Stimulated activated CD4-positive, alpha-beta T cell treated with anti-CD3 and anti-CD28 coated beads, TNF-alpha, amount 100 ng/mL, for 48 hours (primary cell): ENCODE measurements at places on chromosomes 4 and X.

- DNase-seq, result no peak
These were observed 10.4 kb upstream of the HPGDS start for GRCh38 chr4:94352996-94353395.

GRCh38 chr4:182297659-182298058, 54.5 kb downstream of the TENM3 start:
- DNase-seq, result no peak

DNA sequence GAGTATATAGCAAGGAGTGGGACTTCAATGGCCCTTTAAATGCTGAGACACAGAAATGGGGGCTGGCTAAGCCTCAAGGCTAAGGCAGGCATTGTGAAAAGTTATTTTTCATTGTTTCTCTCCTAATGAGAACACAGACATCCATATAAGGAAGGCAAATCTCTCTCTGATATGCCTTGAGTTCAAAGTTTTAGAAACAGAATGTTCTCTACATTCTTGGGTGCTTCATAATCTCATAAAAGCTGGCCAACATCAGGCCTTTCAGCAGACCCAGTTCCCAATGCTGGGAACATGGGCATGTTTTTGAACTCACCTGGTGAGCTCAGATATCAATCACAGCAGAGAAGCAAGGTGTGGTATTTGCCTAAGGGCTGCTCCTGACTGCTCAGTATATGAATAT, 19.4 kb upstream of the RAB40A start:
- DNase-seq, result no peak

DNA sequence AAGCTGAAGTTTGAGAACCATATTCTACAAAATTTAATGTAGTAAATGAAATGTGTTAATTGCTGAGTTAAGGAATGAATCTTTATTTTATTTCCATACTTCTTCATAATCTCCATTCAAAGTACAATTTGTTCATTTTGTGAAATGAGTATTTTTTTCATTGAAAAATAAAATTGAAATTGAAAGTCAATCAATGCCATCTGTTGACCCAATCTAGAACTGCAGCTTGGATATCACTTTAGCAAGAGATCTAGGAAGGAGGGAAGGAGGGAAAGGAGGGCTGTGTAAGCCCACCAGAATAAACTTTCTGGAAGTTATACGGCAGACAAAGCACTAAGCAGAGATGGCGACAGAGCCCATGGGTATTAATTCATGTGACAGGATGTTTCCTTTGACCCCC, 128.4 kb downstream of the ZMAT1 start:
- DNase-seq, result no peak

DNA sequence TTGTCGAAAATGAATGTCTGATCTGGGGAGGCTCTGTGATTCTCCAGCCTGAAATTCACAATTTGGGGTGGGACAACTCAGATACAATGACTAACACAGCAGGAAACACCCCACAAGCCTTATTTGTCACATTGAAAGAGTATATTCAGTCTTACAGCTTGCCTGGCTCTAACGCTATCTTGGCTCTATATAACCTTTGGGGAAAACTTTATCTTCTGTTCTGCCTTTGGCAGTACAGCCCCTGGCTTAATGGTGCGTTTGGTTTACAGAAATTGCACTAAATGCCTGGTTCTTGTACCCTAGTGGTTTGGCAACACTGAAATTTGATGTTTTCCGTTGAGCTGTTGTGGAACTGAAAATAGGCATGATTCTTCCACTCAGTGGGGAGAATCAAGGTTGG, 178.1 kb upstream of the VEGFC start:
- DNase-seq, result no peak

DNA sequence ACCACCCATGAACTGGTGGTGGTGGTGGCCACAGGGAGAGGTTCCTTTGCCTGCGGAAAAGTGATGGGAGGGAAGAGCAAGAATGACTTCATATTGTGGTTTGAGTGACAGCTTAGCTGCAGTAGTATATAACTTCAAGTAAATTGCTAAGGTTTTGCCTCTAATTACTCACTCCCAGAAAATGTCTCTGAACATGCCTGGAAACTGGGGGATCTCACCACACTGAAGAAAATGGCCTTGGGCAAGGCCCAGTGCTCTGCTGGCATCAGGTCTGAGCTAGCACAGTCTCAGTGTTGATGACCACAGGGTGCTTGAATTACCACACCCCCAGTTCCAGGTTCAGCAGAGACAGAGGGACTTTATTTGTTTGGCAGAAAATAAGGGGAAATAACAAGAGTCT, 2085.4 kb downstream of the ARAP2 start:
- DNase-seq, result no peak

GRCh38 chr4:17033768-17034181, 135.3 kb upstream of the LDB2 start:
- DNase-seq, result no peak

GRCh38 chrX:110145311-110145710, 142.4 kb downstream of the TMEM164 start:
- DNase-seq, result no peak

DNA sequence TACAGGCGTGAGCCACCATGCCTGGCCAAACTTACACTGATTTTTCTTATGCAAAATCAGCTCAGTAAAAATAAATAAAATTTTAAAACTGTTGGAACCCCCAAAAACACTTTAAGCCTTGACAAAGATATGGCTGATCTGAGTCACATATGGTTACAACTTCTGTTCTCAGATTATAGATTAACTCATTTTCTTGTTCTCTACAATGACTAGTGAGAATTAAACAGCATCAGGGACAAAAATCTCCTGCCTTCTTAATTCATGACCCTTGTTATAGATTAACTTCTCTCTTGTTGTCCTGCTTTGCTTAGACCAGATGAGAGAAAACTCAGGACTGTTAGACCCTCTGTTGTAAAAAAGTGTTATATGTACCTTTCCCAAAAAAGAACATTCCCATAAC, 24.2 kb upstream of the EXOC1L start:
- no peak for DNase-seq

DNA sequence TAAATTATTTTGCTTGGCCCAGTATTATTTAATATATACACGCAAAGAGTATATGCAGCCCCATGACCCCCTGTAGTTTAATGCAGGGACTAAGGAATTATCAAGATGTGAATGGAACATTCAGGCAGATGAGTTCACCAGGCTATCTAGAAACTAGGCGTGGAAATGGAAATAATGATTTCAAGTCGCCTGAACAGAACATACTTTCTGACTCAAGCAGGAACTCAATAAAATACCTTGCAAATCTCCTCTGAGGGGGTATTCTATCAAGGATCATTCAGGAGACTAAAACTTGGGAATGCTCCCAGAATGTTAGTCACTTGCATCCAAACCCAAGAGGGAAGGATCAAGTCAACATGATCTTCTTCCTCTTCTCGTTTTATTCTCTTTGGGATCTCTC, 59.6 kb upstream of the RASSF6 start:
- DNase-seq, result no peak

DNA sequence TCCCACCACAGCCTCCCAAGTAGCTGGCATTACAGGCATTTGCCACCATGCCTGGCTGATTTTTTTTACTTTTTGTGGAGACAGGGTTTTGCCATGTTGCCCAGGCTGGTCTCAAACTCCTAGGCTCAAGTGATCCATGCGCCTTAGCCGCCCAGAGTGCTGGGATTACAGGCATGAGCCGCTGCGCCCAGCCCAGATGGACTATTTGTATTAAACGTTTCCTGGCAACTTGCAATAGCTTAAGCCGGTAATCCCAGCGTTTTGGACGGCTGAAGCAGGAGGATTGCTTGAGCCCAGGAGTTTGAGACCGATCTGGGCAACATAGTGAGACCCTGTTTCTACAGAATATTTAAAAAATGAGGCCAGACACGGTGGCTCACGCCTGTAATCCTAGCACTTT, 18.4 kb downstream of the UBE2K start:
- no peak for DNase-seq

DNA sequence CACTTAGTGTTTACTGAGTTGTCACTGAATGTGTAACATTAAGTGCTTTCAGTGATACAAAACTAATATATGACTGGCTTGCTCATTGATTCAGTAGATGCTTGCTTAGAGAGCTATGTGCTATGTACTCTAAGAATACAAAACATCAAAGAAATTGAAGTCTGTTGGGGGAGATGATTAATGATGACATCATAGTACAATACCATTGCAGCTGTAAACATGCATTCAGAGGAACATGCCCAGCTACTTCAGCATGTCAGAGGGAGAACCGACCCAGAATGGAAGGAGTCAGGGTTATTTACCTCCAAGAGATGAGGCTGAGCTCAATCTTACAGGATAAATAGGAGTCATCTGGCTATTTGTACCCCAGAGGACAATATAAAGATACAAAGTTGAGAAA, 290.8 kb downstream of the TENM3 start:
- no peak for DNase-seq

GRCh38 chr4:10093801-10094552, 22.6 kb downstream of the WDR1 start:
- DNase-seq, result no peak

- DNase-seq, result no peak
These were observed 22.5 kb downstream of the GPM6B start for GRCh38 chrX:13794417-13794816.

- no peak for DNase-seq
These were observed 203.0 kb downstream of the AFAP1 start for GRCh38 chr4:7736436-7737267.

DNA sequence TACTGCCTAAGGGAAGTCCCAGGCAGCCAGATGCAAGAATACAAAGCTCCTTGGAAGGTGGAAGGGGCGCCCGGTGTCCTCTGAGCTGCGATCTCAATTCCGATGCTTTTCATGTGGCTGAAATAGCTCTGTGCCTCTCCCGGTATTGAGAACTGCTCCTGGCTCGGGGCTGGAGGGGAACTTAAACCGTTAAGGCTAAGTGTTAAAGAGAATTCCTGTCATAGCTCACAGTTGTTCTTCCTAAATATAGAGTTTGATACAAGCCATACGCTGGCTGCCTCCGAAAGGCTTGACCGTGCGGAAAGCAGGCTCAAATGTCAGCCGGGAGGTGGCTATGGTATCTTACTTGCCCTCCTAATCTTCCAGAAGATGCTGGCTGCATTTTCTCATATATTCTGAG, at the start of gene SMPX:
SMPX (minus strand) TSS at position 157 of the 400 bp plus-strand sequence. CDS start 3,826 bp downstream, outside the sequence.
- no peak for DNase-seq

DNA sequence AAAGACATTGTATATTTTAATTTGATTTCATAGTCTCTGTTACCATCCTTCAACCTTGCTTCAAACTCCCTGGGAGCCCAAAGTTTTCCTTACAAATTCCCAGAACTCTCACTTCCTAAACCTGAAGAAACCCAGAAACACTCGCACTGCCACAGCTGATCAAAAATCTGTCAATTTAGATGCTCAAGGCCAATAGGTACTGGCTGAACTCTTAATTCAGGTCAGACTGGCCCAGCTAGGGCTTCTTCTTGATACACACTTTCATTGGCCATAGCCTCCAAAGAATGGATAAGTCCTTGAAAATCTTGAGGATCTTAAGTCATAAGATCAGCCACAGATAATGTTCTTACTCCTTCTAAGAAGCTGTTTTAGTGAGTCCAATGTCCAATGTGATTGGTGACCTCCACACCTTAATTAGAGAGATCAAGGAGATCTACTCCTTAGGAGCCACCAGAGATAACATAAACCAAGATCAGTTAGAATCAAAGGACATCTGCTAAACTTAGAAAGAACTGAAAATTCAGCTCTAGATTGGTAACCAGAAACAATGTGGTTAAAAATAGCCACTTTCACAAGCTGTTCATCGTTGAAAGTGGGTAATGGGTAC, 51.5 kb downstream of the ACSL4 start:
- no peak for DNase-seq

DNA sequence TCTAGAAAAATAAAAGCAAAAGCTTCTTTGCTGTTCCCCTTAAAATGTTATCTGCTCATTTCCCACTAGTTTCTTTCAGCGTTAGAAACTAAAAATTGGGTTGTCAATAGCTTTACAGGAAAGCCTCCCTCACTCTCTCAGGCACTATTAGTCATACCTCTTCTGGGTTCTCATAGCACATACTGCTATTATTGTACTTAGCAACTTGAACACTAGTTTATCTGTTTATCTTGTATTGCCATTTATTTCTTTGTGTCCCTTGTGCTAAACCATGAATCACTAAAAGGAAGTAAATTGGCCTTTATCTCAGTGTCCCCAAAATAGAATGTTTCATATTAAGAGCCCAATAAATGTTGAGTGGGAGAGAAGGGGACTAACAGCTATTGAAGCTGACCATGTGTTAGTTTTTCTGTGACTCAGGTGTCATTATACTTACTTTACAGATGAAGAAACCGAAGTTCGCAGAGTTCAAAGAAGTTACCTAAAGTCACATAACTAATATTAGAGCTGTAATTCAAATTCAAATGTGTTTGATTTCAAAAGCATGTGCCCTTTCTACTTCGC, 124.8 kb upstream of the CITED1 start:
- DNase-seq, result no peak

GRCh38 chr4:112189754-112190153, 41.8 kb upstream of the AP1AR start:
- no peak for DNase-seq

GRCh38 chrX:150372280-150372679, 9.2 kb downstream of the MAMLD1 start:
- DNase-seq, result no peak

DNA sequence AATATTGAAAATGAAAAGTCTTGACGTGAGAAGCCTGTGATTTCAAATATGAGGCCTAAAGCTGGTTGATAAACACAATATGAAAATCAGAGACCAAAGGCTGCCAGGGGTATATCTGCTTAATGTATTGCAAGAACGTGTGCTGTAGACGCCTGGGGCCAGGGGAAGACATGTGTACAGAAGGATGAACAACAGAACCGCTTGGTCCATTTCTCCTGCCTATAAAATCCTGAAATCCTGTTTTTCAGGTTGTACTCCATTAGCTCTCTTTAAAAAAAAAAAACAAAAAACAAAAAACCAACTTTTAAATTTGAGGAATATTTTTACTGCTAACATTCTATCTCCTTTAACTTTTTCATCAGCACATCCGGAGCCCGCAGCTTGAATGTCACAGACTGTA, 109.2 kb downstream of the STOX2 start:
- DNase-seq, result no peak

- DNase-seq, result no peak
These were observed 4.6 kb upstream of the CDKL2 start for GRCh38 chr4:75634951-75635350.

- DNase-seq, result no peak
These were observed 4.4 kb downstream of the GNPDA2 start for GRCh38 chr4:44722001-44722400.

DNA sequence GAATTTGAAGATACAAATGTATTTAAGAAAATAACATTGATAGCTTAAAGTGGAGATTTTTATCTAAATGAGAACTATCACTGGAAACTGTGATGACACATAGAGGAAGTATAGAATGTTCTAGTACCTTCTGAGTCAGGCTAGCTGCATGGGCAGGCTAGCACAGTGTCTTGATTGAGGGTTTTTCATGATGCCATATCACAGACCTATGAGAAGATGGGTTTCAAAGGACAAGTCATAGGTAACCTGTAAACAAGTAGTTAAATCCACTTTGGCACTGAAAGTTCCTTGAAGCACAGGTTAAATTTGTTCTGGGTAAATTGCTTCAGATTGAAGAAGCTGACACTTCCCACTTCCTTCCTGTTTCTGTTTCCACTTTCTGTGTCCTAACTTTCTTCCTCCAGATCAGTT, 48.2 kb upstream of the CDKN2AIP start:
- DNase-seq, result no peak

GRCh38 chr4:7651461-7651921, 216.8 kb upstream of the PSAPL1 start:
- DNase-seq, result no peak
